ENCODE measurements at places on chromosomes 7 and 10. TPM values are rescaled to one million over a fixed set of nuclear protein-coding genes. Genes with fewer than 3 reads are reported as not detected.

NEUROG3 gene
- total RNA-seq = not detected

DNA sequence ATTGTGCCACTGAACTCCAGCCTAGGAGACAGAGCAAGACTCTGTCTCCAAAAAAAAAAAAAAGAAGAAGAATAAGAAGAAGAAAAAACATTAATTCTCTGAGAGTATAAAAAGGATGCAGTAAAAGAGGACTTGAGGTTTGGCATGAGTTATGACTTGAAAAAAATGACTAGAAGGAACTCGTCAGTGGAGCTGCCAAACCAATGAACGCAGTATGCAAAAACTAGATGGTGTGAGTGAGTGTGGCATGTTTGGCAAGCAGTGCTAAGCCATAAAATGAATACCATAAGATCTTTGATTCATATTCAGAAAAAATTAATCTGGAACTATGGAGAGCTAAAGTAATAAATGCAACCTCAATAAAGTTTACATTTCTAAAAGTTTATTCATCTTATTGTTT is 68.6 kb upstream of the MEOX2 start:
- DNase-seq = no peak

- no peak for DNase-seq
Measured at GRCh38 chr10:86658751-86659150, 4.4 kb downstream of the OPN4 start.

GRCh38 chr7:144842377-144842851 is 6.6 kb upstream of the TPK1 start:
- DNase-seq = no peak

GRCh38 chr10:115818012-115818411 is 455.0 kb downstream of the GFRA1 start:
- no peak for DNase-seq
